ENCODE measurements at places on chromosomes 3 and 15.

DNA sequence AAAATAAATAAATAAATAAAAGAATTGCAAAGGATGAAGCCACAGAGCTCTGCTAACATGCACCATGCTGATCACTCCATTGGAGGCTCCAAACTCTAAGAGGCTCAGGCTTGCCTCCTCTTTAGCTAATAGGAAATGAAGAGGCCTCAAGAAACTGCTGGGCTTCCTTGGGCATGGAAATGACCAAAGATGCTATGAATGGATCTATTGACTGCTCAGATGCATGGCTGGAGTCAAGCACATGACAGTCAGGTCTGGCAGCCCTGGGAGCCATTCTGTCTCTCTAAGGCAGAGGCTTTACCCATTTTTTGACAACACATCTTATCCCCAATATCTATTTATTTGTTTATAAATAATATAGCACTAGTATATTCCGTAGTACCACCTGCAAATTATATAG lies 5.3 kb upstream of the LIPC start:
- DNase-seq = no peak

GRCh38 chr3:69203631-69204314 lies 81.4 kb upstream of the LMOD3 start:
- DNase-seq = no peak

GRCh38 chr3:117814975-117815374 lies 1105.4 kb downstream of the TUSC7 start:
- DNase-seq = no peak

GRCh38 chr15:52103217-52104207 lies 9.1 kb downstream of the BCL2L10 start:
- peak; percentile 97 for DNase-seq

GRCh38 chr3:42441791-42442190 lies 31.4 kb upstream of the LYZL4 start:
- no peak for DNase-seq

- DNase-seq = no peak
Measured at GRCh38 chr3:129506231-129506742, 22.2 kb upstream of the RHO start.
